Ovary (tissue), 10 donors: ENCODE measurements at places on chromosomes 12 and 14.

GRCh38 chr12:51874486-51874885 is 13.4 kb upstream of the ANKRD33 start:
- no peak for DNase-seq

DNA sequence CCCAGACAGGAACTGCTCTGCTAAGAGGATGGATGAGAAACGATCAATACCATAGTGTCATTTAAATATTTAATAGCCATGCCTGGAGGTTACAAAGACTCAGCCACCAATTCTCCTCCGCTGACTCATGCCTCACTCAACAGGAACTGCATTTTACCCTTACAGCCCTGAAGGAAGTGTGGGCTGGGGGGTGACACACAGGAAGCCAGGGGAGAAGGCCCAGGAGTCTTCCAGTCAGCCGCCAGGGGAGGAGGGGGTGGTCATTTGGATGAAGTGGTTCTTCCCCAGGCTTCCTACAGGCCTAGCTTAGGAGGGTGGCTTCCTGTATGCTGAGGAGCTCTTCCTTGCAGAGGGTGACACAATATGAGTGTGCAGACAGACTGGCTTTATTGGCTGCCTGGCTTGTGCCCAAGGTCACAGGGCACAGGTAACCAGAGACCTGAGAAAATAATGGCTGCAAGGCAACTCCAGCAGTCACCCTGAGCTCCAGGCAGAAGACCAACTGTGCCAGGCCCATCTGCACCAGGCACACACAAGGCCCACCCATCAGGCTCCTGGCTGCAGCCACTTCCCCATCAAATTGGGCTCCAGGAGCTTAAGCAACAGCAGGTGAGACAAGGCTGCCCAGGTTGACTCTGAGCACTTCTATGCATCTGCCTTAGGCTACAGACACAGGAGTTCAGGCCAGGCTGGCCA is 30.6 kb upstream of the RPLP0 start:
- DNase-seq: no peak

- no peak for DNase-seq
Measured at GRCh38 chr14:100076606-100077005, 11.4 kb downstream of the EVL start.

GRCh38 chr12:96157427-96157826 is 36.7 kb upstream of the ELK3 start:
- DNase-seq: no peak

DNA sequence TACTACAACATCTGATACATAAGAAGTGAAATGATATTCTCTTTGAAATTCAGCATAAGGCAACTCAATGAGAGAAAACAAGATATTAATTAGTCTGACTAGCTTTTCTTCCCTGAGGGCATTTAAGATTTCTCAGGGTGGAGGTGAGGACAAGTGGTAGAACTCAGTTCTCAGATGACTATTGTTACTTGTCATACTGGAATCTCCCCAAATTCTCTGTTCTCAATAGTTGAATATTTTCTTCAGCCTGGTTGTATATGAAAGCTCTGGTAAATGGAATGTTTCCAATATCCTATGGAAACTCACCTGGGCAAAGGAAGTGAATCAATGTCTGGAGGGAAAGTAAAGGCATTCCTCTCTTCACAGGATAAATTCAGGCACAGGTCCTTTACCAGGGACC is 18.2 kb upstream of the ITGA5 start:
- DNase-seq: no peak

GRCh38 chr12:118238888-118239287 is 103.0 kb downstream of the PEBP1 start:
- DNase-seq: no peak

DNA sequence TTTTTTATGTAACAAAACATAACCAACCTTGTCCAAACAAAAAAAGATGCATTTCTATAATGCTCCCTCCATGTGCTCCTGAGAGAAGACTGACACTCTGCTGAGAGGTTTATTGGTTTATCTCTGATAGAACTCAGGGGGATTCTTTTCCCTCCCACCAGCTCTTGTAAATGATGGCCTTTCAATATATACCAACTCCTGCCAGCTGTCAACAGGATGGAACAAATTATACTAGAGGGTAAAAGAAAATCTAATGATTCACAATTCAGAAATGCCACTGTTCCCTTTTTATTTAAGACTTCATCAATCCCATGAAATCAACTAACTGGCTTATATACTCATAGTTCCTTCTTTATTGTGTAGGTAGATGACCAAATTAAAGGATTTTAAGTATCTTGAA is 25.4 kb downstream of the PSMC1 start:
- no peak for DNase-seq

DNA sequence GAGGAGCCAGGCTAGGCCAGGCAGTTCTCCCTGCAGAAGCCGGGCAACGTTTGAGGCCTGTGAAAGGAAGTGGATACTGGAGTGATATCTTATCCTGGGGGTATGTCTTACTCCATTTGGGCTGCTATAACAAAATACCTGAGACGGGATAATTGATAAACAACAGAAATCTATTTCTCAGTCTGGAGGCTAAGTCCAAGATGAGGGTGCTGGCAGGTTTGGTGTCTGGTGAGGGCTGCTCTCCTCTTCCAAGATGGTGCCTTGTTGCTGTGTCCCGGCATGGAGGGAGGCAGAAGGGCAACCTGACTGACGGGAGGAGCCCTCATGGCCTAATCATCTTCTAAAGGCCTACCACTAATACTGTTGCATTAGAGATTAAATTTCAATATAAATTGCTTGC is 15.7 kb upstream of the GALNT6 start:
- no peak for DNase-seq

GRCh38 chr14:95155045-95155444 is 2.3 kb downstream of the DICER1 start:
- no peak for DNase-seq

DNA sequence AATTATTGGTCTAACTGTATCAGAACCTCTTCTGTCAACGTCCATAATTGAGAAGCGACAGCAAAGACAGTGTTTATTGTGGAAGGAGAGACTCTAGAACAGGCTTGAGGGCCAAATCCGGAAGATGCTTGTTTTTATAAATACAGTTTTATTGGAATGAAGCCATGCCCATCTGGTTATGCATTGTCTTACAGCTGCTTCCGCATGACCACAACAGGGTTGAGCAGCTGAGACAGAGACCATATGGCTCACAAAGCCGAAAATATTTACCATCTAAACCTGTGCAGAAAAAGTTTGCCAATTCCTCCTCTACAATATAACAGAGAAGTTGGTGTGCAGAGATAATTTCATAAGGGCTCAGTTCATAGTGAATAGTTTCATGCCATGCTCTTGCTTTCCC is 24.5 kb downstream of the PRKAB1 start:
- DNase-seq: no peak

- no peak for DNase-seq
Measured at GRCh38 chr12:18907127-18907526, 169.2 kb downstream of the CAPZA3 start.

DNA sequence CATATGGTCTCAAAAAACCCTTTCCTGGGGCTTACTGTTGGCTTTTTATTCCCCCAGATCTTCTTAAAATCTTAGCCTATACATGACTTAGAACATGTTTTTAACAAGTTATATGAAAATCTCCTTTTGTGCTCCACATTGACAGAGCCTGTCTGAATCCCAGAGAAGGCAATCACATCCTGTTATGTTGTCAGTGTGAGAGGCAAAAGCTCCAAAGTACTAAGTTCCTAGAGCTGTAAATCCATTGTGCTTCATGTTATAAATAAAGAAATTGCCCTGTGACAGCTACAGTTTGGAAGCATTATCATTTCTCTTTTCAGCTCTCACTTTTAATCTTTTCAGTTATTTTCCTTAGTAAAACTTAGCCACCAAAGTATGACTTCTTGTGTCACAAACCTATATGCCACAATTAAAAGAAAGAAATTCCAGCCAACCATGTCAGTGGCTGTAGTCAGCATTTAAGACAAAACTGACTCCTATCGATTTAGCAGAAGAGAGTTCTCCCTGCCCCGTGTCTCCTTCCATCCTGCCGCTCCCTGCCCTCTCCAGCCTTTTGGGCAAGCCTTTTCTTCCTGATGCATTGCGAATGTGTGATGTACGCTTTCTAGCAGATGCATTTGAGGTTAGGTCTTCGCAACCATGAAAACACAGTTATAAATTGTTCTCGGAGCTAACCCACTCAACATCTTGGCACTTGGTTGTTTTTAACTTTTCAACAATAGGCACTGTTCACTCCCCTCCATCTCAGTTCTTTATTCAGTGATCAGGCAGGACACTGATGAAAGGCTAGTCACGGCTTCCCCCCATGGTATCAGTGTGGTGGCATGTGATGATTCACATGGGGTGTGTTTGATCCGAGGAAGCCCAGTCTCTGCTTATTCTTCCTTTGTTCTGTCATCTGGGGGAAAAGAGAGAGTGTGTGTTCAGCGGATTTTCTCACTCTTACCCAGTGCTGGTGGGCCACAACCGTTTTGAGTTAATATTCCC is 143.5 kb downstream of the SSPN start:
- DNase-seq: no peak

DNA sequence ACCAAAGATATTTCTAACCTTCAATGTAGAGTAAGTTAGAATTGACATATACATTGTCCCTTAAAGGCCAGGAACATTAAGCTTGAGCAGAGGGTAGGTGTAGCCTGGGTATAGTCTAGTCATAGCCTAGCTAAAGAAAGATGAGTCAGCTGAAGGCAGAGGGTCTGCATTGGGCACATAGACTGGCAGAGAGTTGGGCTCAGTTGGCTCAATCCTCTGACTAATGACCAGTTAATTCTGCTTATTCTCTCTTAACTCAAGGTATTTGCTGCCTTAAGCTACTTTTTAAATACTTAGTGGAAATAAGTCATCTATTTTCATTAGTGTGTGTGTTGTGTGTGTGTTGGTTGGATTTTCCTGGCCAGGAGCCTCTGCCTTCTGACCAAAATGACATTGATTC is 467.1 kb downstream of the RAD51B start:
- DNase-seq: no peak

GRCh38 chr12:88623777-88624548 is 43.7 kb upstream of the KITLG start:
- no peak for DNase-seq

GRCh38 chr14:100234511-100234910 is 4.4 kb upstream of the YY1 start:
- DNase-seq: no peak

DNA sequence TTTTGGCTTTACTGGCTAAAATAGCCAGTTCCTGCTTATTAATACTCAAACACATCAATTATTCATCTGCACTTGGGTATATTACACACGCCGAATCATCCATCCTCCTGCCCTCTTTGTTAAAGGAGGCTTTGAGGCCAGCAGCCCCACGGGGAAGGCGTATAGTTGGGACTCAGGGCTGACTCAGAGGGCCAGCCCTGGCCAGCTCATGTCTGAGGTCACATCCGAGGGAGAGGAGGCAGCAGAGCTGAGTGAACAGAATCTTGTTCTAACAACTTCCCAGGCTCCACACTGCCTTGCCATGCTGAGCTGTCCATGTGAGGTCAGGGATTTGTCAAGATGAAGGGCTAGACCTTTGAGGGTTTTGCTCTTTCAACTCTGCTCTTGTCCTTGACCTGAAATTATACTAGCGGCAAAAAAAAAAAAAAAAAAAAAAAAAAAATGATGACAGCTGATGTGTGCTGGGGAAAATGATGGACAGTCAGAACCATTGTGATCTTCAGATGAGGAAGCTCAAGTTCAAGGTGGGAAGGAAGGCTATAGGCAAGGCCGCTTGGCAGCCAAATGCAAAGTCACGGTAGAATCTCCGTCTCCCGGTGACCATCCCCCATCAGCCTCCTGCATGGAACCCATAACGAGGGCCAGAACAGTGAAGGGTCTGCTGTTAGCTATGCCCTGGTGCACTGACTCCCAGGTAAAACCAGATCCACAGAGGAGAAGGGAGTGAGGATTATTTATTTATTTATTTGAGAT is 12.5 kb upstream of the MARK3 start:
- no peak for DNase-seq

GRCh38 chr12:40446385-40446784 is 221.6 kb downstream of the LRRK2 start:
- no peak for DNase-seq

- DNase-seq: no peak
Measured at GRCh38 chr14:87816416-87816815, 176.6 kb downstream of the GALC start.

DNA sequence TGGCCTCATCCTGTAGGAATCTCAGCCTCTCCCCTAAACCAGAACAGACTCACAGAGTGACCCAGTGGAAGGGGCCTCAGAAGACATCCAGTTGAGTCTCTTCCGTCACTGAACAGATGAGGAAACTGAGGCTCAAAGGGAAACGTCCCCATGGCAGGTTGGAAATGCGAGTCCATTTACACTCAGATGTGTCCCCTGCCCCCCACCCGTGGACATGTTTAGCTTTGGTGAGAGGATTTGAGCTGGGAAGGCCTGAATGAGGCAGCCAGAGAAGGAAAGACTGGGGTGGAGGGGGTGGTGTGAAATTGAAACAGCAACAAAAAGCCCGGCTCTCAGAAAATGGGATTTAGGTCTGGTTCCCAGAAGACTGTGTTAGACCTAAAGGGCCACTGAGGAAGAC is 1.7 kb downstream of the FAIM2 start:
- peak; percentile 22 for DNase-seq

DNA sequence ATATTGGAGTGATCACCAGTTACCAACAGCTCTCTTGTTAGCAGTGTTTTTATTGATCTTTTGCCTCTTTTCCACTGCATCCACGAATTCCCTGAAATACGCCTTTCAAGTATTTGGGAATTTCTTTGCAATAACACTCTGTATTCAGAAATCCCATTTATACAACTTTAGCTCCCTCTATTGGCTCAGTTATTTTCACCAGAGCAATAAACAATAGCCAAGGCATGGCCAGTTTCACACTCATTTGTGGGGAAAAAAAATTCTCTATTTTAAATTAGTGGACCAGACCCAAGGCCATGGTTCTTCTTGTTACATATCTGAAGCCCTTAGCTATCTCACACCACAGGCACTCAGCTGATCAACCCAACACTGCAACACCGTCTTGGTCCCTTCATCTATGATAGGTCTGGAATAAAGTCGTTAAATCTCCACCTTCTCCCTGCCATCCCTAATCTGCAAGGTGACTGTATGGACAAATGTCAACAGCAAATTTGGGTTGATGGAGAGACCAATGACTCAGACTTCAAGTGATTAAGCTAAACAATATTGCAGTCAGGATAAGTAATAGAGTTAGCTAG is 92.4 kb upstream of the TMEM260 start:
- DNase-seq: no peak

DNA sequence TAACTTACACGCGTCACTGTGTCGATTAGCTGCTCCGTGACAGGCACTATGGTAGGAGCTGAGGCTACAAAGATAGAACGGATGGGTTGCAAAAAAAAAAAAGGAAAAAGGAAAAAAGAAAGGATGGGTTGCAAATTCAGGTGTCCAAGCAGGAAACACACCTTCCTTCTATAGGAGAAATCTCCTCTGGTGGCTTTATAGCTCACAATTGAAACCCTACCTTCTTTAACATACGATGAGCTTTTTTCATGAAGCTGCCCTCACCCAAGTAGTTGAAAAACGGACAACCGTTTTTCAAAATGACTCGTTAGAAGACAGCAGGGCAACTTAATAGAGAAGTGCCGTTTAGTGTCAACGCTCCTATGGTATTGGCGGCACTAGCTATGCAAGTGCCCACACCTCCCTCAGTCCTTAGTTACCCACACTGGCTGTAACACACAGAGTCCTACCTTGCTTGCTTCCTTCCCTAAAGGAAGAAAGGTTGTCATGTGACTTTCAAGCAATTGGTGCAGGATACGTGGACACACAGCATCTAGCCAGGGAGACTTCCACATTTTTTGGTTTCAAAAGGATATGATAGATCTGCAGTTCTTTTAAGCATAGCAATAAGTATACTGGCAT is 682 bp upstream of the TRIP11 start:
- DNase-seq: no peak

GRCh38 chr12:101957252-101957959 is 80.0 kb downstream of the DRAM1 start:
- DNase-seq: no peak

- DNase-seq: no peak
Measured at GRCh38 chr12:121930862-121931261, 12.5 kb downstream of the CFAP251 start.
